Tracheal epithelial cell (primary cell): ENCODE measurements at places on chromosomes 3 and 15. TPM values are rescaled to one million over a fixed set of nuclear protein-coding genes. Genes with fewer than 3 reads are reported as not detected.

TRPC1 gene
- total RNA-seq: 7.2 and 13.7 TPM in 2 replicates

BBX gene
- total RNA-seq: 50.4 and 67.1 TPM in 2 replicates

FES gene
- 3.2 and 7.0 TPM in 2 replicates for total RNA-seq

PYGO1 gene
- total RNA-seq: 1.4 and 3.6 TPM in 2 replicates

SPINT1 gene
- 258 and 274 TPM in 2 replicates for total RNA-seq

GOLGA8J gene
- not detected in 2 replicates for total RNA-seq
